ENCODE measurements at places on chromosomes 5 and 9.

- H3K27ac ChIP-seq: peak overlapping the region; percentile 100
- H3K27me3 ChIP-seq: no peaks in the 10 kb centered on the region
- peaks cover 97% of the 10 kb centered on the region for H3K36me3 ChIP-seq
- no peak for DNase-seq
- peaks cover 81% of the 10 kb centered on the region for H3K4me1 ChIP-seq
Measured at GRCh38 chr5:132479111-132479951, 11.2 kb downstream of the IRF1 start.

GRCh38 chr9:137865581-137866145 is 11.9 kb upstream of the CACNA1B start:
- DNase-seq: no peak
- H3K27me3 ChIP-seq: peaks cover 67% of the 10 kb centered on the region
- H3K4me3 ChIP-seq: no peak overlapping the region
- H3K36me3 ChIP-seq: no peaks in the 10 kb centered on the region

GRCh38 chr5:62413711-62414110 is 1.1 kb downstream of the IPO11 start:
- H3K27me3 ChIP-seq: no peaks in the 10 kb centered on the region
- H3K4me1 ChIP-seq: peaks cover 32% of the 10 kb centered on the region
- peak overlapping the region; percentile 90 for H3K4me3 ChIP-seq
- DNase-seq: no peak

DNA sequence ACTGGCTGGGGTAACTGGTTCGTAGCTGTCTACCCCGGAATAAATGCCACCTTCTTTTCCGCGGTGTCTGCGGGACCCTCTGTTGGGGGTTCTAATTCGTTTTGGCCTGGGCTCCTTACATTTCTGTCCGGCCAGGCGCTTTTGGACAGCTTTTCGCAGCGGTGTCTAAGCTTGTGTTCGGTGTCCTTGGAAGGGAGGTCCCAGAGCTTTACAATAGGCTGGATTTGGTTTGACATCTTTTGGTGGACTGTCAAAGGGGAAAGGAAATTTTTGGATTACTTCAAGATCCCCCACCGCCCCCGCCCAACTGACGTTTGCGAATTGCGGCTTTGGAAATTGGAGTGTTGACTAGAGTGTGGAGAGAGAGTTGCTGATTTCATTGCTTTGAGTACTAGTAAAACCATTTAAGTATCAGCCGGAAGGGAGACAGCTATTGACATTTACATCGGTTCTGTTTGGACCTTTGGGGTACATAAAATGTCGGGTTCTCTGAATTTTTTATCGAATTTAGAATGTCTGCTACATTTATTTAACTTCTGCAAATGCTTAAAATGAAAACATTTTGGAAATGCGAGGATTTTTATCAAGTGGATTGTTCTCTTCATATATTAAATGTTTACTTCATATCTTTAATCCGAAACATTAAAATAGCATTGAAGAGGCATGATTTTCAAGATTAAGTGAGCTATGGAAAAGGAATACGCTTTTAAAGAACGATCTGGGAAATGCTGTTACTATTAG is 4.7 kb upstream of the PURA start:
- H3K27ac ChIP-seq: peak overlapping the region; percentile 96
- no peak for DNase-seq
- peaks cover 40% of the 10 kb centered on the region for H3K4me1 ChIP-seq
- H3K27me3 ChIP-seq: no peaks in the 10 kb centered on the region
- H3K36me3 ChIP-seq: peaks cover 18% of the 10 kb centered on the region

DNA sequence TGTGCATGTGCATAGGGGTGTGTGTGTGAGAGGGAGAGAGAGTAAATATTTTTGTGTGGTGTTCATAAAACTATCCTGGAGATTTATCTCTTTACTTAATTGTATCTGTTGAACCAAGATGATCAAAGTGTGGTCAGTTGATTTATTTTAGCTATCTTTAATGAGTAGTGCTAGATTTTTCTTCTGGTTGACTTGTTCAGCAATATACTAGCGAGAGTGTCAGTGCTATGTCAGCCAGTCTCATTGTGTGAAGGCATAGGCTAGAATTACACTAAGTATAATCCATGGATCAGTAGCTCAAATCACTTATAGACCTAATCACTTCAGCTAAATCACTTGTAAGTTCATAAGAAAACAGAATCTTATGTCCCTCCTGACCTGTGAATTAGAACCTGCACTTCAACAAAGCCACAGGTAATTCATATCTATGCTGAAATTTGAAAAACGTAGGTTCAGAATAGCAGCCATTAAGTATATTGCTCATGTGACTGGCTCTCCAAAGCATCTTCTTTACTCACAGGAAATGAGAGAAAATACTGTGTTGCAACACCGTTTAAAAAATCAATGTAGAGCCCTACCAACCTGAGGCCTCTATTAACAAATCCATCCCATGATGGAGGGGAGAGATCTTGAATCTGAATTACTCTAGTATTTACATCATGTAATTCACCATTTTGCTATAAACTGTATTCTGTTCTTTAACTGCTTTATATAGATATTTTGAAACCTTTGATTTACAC is 203.1 kb upstream of the ACTBL2 start:
- no peaks in the 10 kb centered on the region for H3K27me3 ChIP-seq
- no peak overlapping the region for H3K27ac ChIP-seq
- no peak for DNase-seq
- H3K4me1 ChIP-seq: no peaks in the 10 kb centered on the region
- no peak overlapping the region for H3K4me3 ChIP-seq

GRCh38 chr5:149630337-149630736 is 49.0 kb downstream of the ARHGEF37 start:
- H3K4me3 ChIP-seq: no peak overlapping the region

Measured in central memory CD8-positive, alpha-beta T cell (primary cell).